Activated CD4-positive, alpha-beta T cell treated with anti-CD3 and anti-CD28 coated beads, Interleukin-10, Interleukin-2, amounts not matched to agents 100 ng/mL and 50 ng/mL, durations not matched to agents 16 hours and 8 hours (primary cell): ENCODE measurements at places on chromosomes 12 and 14.
A peak's percentile ranks its signal among the peaks of the same experiment; 100 is the strongest.

- DNase-seq = peak; percentile 21
Observed at GRCh38 chr12:50579757-50580267, 75.0 kb downstream of the DIP2B start.

- no peak for DNase-seq
Observed at GRCh38 chr14:89470401-89470800, 53.4 kb upstream of the FOXN3 start.

- DNase-seq = peak; percentile 19
Observed at GRCh38 chr12:46342562-46343033, 30.0 kb downstream of the SLC38A2 start.

DNA sequence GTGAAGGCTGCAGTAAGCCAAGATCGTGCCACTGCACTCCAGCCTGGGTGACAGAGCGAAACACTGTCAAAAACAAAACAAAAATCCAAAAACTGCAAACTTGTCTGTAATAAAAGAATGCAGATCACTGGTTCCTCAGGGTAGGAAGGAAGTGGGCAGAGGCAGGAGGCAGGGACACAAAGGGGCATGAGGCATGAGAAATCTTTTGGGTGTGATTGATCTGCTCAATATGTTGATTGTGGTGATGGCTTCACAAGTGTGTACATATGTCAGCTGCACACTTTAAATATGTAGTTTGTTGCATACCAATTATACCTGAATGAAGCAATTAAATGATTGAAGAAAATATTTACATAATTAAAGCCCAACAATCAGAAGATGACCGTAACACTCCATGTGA is 117.6 kb downstream of the CMAS start:
- DNase-seq = no peak

DNA sequence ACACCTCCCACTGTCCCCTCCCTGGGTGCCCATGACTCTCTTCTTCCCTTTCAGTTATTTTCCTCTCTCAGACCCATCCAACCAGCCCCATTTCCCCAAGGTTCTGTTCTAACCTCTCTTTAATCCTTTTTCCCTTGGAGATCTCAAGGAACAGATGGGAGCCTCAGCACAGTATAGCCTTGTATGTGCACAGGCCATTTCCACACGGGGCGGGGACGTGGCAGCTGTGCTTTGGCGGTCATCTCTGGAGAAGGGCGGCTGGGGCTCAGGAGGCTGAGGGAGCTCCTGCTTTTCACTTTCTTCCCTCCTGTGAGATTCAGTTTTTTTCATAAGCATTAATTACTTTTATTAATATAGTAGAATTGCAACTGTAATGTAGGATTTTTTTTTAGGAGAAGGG is 212.2 kb downstream of the ZFP36L1 start:
- no peak for DNase-seq

DNA sequence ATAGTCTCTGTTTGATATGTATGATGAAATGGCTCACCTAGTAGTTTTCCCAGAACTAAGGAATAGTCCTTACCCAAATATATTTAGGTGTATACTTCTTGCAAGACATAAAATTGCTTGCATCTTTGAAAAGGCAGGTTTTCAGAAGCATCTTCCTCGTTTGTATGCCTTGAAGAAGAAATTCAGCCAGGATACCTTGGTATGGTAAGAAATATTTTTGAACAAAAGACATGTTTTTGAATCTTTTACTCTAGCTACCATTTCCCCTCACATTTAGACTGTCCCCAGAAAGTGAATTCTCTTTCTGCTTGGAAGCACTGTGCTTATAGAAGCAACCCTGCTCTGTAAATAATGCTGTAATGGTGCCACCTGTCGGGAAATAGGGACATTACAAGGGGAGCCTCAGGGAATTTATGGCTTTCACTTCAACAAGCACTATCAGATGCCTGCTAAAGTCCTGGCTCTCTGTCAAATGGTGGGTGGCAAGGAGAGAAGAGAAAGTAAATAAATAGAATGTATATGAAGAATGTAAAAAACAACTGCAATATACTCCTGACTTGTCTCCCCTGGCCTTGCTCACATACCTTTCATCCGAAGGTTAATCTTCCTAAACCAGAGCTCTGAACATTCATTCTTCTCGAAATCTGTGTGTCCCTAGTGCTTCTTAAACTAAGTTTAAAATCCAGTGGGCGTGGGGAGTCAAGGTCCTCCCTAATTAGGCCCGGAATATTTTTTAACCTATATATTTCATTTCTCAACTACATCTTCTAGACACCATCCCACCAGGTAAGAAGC is 6.1 kb downstream of the CCDC184 start:
- peak; percentile 75 for DNase-seq

DNA sequence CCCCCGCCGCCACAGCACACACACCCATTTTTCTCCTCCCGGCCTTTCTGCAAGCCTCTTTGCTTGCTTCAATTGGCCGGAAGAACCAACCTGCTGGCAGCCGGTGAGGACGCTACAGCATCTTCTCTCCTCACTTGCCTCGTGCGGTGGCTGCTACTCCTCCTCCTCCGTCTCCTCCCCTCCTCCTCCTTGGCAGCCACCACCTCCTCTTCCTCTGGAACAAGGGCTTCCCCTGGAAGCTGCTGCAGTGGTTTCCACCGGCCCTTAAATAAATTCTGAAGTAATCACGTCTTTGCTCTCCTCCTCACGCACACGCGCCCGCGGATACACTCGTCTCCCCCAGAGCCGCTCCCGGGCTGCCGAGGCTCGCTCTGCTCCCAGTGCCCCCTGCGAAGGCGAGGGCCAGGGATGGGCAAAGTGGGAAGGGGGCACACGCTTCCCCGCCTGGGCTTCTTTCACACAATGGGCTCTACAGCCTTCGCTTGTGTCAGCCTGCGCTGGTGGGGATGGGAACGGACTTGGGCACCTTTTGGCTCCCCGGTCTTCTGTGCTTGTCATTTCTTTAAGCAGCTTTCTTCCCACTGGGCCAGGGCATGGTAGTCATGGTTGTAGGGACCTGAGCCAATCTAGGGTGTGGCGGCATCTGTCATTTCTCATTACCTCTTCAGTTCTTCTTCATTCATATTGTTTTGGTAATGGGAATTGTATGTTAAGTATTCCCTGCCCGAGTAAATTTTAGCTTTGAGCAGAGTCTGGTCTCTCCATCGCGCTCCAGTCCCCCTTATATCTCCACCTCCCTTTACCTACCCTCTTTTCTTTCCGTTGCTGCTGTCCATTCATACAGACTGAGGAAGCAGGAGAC is at the start of gene PPFIA2:
PPFIA2 (minus strand) TSS at position 161 of the 862 bp plus-strand sequence.
- peak; percentile 42 for DNase-seq

GRCh38 chr14:104817930-104818713 is 17.2 kb downstream of the ZBTB42 start:
- no peak for DNase-seq

DNA sequence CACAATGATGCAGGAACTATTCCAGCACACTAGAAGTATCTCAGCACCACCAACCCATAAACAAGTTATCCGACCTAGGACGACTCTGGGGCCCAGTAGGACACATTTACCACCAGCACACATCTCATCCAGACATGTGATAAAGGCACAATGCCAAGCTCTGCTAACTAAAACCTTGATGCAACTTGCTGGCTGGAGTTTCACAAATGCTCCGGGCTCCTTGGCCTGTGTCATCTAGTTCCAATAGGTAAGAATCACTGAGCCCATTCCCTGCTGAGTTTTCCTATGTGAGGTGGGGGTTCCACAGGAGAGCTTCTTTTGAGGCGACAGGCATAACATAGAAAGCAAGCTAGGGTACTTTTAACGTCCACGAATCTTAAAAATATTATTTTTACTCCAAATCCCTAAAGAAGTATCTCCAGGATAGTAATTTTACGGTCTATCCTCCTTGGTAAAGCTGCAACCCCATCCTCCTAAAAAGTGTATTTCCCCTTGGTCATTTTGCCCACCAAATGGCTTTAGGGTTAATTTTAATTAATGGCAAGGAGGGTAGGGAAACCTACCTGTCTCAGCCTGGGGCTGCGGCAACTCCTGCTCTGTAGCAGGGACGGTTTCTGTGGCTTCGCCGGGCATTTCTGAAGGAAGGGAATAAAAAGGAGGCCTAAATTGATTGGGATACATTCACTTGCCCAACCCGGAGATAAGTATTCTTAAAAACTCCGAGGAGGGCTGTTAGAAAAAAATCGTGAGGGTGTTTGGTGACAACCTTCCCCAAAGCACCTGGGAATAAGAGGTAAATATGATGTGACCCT is 1.0 kb downstream of the NACA start:
- DNase-seq = peak; percentile 38

DNA sequence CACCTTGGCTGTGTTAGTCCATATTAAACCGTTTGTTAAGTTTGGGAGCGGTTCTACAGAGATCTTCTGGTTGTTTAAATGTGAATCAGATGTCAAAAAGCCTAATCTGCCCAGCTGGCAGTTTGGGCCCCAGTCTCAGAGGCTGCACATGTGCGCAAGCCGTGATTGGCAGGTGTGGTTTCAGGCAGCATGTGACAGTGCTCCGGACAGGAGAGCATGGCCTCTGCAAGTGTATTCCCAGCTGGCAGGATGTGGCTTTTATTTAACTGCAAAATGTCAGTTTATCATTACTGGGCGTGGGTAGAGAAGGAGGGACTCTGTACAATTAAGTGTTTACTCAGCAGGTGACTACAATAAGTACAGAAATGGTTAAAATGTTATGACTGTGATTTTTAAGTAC is 77.5 kb downstream of the PELI2 start:
- peak; percentile 62 for DNase-seq

GRCh38 chr12:100868487-100868886 is 73.9 kb downstream of the ANO4 start:
- DNase-seq = no peak

DNA sequence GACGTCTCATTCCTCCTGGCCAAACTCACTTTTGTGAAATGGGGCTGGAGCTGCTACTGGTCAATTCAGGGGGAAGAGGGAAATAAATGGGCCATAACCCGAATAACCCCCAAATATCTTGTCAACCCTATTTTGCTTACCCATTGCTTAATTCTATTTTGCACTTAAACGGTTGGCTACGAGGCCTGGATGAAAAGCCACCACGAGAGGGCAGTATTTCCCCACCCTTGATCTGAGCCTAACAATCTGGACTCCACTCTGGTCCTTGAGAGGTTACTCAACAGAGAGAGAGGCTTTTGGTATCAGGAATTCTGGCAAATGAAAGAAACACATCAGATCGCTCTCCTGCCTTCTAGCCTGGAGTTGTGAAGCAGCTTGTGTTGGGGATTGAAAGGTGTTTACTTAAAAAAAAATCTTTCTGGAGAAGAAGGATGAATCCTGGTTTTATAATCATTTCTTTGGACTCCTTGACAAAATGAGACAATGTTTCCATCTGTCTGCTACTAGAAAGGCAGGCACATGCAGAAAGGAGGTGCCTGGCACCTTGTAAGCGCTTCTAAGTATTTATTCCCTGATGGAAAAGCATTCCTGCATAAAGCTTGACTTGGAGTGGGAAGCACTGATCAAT is 22.4 kb upstream of the FBXO21 start:
- DNase-seq = peak; percentile 64

DNA sequence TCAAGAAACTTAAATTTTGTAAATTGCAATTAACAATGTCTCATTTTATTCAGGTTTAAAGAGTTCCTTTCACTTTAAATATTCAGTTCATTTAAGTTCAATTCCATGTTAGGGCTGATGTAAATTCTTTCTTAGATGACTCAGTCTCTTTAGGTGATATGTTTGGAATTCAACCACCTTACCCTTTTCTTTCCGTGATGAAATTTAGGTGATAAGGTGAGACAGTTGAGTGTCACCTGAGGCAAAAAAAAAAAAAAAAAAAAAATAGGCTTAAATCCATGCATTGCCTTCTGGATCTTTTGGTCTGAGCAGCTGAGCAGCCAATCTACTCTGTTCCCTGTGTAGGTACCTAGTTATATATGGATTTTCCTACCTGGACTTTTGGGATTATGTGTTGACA is 299.5 kb downstream of the DAD1 start:
- DNase-seq = no peak
